Activated naive CD8-positive, alpha-beta T cell treated with anti-CD3 and anti-CD28 coated beads, Interleukin-2, amount 10 ng/mL, durations not matched to agents 7 days and 5 days (primary cell): ENCODE measurements at places on chromosomes 16 and 17. TPM values are rescaled to one million over a fixed set of nuclear protein-coding genes. Genes with fewer than 3 reads are reported as not detected.

DNA sequence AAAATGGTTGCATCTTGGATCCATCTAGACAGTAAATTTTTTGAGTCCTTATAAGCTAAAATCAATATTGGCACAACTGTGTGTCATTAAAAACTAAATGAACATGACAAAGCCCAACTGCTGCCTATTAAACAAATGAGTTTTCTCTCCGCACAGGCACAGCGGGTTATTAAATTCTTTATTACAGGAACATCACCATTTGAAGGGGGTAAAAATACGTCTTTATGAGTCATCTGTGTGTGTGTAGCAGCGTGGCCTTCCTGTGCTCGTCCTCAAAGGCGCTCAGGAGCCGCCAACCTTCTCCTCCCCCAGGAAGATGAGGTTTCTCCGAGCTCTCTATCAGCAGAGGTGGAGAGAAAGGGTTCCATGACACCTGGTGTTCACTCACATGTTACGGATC is 62.6 kb upstream of the SDK2 start:
- no peaks in the 10 kb centered on the region for H3K36me3 ChIP-seq
- DNase-seq: no peak
- H3K27ac ChIP-seq: no peak overlapping the region
- H3K4me3 ChIP-seq: no peak overlapping the region
- peaks cover 12% of the 10 kb centered on the region for H3K4me1 ChIP-seq

- H3K4me1 ChIP-seq: no peaks in the 10 kb centered on the region
- no peak overlapping the region for H3K4me3 ChIP-seq
- DNase-seq: no peak
- H3K36me3 ChIP-seq: peaks cover 5% of the 10 kb centered on the region
These were observed 60.2 kb upstream of the PHOSPHO1 start for GRCh38 chr17:49290690-49291359.

DNA sequence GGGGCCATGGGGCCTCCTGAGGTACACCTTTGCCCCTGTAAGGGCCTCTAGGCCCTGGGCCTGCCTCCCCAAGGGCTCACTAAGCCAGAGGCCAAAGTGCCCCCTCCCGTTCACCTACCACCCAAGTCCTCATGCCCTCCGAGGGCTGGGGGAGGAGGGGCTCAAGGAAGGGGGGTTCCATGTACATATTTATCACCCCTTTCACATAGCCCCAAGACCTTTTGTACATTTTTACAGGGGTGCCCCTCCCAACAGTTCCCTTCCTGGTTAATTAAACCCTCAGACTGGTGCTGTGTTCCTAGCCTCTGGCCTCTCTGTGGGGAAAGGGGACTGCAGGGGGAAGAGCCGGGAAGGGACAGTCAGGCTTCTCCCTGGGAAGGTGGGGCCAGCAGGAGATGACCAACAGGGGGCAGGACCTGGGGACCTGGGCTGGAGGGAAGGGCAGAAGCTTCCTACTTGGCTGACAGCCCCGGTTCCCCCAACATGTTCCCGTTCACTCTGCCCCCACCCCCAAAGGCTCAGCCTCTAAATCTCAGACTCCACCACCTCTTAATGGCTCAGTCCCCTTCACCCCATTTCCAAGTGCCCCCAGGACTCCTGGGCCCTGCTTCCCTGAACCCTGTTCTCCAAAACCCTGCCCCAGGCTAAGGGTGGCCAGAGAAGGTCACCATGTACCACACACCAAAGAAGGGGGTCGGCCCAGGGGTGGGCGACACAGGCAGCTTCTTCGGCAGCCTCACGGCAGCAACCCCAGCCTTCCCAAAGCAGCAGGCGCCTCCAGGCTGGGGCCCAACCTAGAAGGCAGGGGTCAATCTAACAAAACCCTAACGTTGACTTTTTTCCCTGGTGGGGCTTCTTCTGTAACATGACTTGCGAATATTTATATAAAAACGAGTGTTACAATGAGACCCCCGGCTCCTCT is 11.9 kb downstream of the FBRS start:
- no peak overlapping the region for H3K4me3 ChIP-seq
- no peak overlapping the region for H3K27ac ChIP-seq
- no peaks in the 10 kb centered on the region for H3K4me1 ChIP-seq
- no peak for DNase-seq
- peaks cover 22% of the 10 kb centered on the region for H3K36me3 ChIP-seq

- H3K4me3 ChIP-seq: no peak overlapping the region
- no peak overlapping the region for H3K27ac ChIP-seq
- H3K27me3 ChIP-seq: peaks cover 2% of the 10 kb centered on the region
- no peaks in the 10 kb centered on the region for H3K4me1 ChIP-seq
- H3K36me3 ChIP-seq: no peaks in the 10 kb centered on the region
These were observed 4.7 kb downstream of the CDH15 start for GRCh38 chr16:89176147-89176690.

- H3K4me3 ChIP-seq: no peak overlapping the region
- no peaks in the 10 kb centered on the region for H3K36me3 ChIP-seq
- no peak overlapping the region for H3K27ac ChIP-seq
- H3K4me1 ChIP-seq: no peaks in the 10 kb centered on the region
- no peak for DNase-seq
These were observed 20.1 kb upstream of the CNOT1 start for GRCh38 chr16:58649707-58650106.

DNA sequence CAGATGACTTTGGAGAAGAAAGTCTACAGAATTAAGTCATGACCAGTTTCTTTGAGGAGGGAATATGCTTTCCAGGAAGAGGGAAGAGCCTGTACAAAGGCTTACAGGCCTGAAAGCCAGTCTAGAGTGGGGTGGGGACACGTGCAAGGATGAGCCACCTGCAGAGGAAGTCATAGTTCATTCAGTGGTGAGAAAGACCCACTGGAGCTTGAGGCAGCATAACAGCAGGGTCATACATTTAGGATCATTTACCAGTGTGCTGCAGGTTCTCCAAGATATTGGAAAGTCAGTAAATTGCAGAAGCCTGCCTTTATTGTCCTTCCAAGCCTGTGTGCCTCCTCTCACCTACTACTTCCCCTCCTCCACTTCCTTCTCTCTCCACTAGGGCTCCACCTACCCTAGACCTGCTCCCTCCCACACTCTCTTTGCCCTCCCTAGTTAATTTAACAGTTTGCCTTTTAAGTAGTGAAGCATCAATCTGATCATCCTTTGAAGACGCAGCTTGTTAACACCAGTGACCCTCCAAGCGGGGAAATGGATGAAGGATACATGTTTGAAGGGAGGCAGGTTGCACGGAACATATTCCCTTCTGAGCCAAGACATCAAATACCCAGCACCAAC is 40.2 kb downstream of the CDRT15 start:
- peak overlapping the region; percentile 71 for H3K4me3 ChIP-seq
- peaks cover 78% of the 10 kb centered on the region for H3K4me1 ChIP-seq
- peaks cover 30% of the 10 kb centered on the region for H3K36me3 ChIP-seq
- H3K27ac ChIP-seq: peak overlapping the region; percentile 91
- no peak for DNase-seq

- H3K27me3 ChIP-seq: peaks cover 2% of the 10 kb centered on the region
- no peak overlapping the region for H3K27ac ChIP-seq
- H3K4me1 ChIP-seq: no peaks in the 10 kb centered on the region
- no peaks in the 10 kb centered on the region for H3K36me3 ChIP-seq
These were observed 57.4 kb downstream of the SLC47A1 start for GRCh38 chr17:19590912-19591551.

The CTRB2 gene
- total RNA-seq: not detected

The HBQ1 gene
- not detected for total RNA-seq

The GFAP gene
- not detected for total RNA-seq
